GM12878 (cell line): ENCODE measurements at places on chromosomes 1 and 21.
A peak's percentile ranks its signal among the peaks of the same experiment; 100 is the strongest.

GRCh38 chr1:56534130-56534651 is 45.2 kb downstream of the PLPP3 start:
- H3K27me3 ChIP-seq: no peaks in the 10 kb centered on the region
- no peak overlapping the region for H3K4me3 ChIP-seq
- no peak for DNase-seq
- no peak overlapping the region for H3K27ac ChIP-seq
- H3K4me1 ChIP-seq: peaks cover 2% of the 10 kb centered on the region; the same call in 1 of the 2 replicates

GRCh38 chr1:57857809-57858208 is 433.9 kb upstream of the DAB1 start:
- no peaks in the 10 kb centered on the region for H3K27me3 ChIP-seq
- no peak overlapping the region for H3K4me3 ChIP-seq
- no peaks in the 10 kb centered on the region for H3K4me1 ChIP-seq

DNA sequence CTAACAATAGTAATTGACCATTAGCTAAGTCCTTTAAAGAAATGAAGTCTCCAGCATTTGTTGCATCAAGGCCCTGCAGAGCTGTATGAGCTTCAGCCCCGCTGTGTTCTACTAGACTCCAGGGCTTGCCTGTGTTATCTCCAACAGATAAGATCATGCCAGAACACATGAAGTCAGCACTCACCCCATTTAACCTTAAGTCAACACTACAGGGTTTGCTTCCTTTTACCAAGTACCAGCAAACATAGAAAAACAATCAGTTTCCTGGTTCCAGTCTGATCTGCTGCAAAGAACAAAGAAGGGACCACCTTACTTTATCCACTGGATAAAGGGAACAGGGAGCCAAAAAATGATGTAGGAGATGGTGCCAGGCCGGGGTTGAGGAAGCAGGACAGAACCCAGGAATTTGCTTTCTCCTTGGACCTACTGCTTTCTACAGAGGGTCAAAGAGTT is 41.3 kb upstream of the ENAH start:
- H3K4me3 ChIP-seq: no peak overlapping the region
- H3K27ac ChIP-seq: no peak overlapping the region
- H3K36me3 ChIP-seq: no peaks in the 10 kb centered on the region
- no peaks in the 10 kb centered on the region for H3K4me1 ChIP-seq
- DNase-seq: no peak

- no peaks in the 10 kb centered on the region for H3K27me3 ChIP-seq
- no peak overlapping the region for H3K27ac ChIP-seq
- H3K4me1 ChIP-seq: no peaks in the 10 kb centered on the region
- H3K36me3 ChIP-seq: no peaks in the 10 kb centered on the region
- no peak for DNase-seq
Observed at GRCh38 chr1:85244271-85245061, 15.0 kb downstream of the C1orf52 start.

DNA sequence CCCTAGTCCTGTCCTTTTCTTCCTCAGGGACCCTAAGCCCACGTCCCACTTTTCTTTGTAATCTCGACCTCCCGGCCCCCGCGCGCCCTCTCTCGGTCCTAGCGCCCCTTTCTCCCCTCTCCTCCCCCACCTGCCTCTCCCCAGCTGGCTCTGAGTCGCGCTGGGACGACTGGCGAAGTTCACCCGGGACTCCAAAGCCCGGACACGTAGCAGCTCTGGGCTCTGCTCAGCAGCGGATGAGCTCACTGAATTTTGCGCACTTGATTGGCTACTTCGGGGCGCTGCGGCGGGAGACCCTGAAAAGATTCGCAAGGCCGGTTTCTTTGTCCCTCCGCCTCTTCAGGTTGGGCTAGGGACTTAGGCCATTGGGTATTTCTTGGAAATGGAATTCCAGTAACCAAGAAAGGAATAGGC is 16.3 kb upstream of the ACKR1 start:
- H3K27me3 ChIP-seq: peaks cover 6% of the 10 kb centered on the region; the same call in 1 of the 2 replicates
- H3K36me3 ChIP-seq: no peaks in the 10 kb centered on the region
- no peak for DNase-seq
- no peak overlapping the region for H3K27ac ChIP-seq
- H3K4me3 ChIP-seq: no peak overlapping the region

DNA sequence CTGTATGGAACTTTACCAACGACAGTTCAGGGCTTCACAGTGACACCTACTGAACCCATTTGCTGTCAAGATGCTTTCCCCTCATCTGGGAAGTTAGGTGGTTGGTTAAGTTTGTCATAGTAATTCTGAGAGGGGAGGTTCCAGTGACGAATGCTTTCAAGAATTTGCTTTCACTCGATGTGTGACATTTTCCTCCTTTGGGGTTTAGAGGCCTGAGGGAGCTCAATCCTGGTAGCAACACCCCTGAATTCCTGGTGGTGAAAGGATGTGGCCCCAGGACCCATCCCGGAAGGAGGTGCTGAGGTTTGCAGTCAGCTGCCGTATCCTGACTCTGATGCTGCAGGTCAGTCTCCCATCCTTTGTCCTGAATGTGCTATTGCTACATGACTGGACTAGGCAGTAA is 2.8 kb downstream of the PIGV start:
- 0 out of 2 replicates have a peak overlapping the region, but pooled peaks have one; percentile 13 for H3K4me3 ChIP-seq
- no peaks in the 10 kb centered on the region for H3K27me3 ChIP-seq
- H3K4me1 ChIP-seq: peaks cover 38% of the 10 kb centered on the region
- peaks cover 2% of the 10 kb centered on the region; the same call in 1 of the 2 replicates for H3K36me3 ChIP-seq
- peak overlapping the region; percentile 99 for H3K27ac ChIP-seq

DNA sequence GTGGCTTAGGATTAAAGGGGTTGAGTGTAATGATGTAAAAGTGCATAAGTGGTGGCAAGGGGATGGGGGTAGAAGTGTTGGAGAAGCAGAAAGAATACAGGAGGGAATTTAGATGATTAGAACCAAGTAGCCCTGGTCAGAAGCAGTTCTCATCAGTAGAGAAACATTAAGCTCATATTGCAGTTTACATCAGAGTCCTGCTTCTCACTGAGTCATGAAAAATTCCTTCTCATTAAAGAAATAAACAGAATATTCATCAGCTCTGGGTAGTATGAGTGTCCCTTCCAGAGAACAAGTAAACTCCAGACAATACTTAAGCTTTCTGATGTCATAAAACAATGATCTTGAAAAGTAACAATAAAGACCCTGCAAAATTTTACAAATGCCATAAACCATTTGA is 36.5 kb downstream of the LRRIQ3 start:
- H3K4me1 ChIP-seq: no peaks in the 10 kb centered on the region
- H3K27me3 ChIP-seq: no peaks in the 10 kb centered on the region
- no peak overlapping the region for H3K27ac ChIP-seq
- no peak overlapping the region for H3K4me3 ChIP-seq
- no peaks in the 10 kb centered on the region for H3K36me3 ChIP-seq
- no peak for DNase-seq

GRCh38 chr1:110309139-110309538 is 30.0 kb upstream of the RBM15 start:
- no peaks in the 10 kb centered on the region for H3K27me3 ChIP-seq
- no peak for DNase-seq
- no peaks in the 10 kb centered on the region for H3K4me1 ChIP-seq
- H3K27ac ChIP-seq: no peak overlapping the region
- H3K36me3 ChIP-seq: no peaks in the 10 kb centered on the region
- no peak overlapping the region for H3K4me3 ChIP-seq
